Sciatic nerve (tissue), 2 donors: ENCODE measurements at places on chromosomes 7 and 10.

DNA sequence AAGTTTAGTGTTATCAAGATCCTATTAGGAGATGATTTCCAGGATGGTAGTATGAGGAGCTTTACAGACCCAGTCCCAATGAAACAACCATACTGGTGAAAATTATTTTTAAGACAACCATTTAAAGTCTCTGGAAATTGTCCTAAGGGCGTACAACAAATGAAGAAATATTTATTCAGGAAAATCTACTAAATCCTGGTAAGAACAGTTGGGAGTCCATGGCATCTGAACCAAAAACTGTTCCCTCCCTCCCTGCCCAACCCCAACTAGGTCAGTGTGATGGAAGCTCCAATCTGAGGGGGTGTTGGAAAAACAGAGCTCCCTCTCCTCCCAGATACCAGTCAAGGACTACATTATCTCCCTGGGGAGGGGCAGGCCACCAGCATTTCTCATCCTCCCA, 74.7 kb upstream of the MKLN1 start:
- no peak for DNase-seq

GRCh38 chr10:127600479-127600878, 51.4 kb downstream of the NPS start:
- DNase-seq, result no peak

- no peak for DNase-seq
Measured at GRCh38 chr10:130049987-130050386, 60.6 kb downstream of the C10orf143 start.

- DNase-seq, result no peak
Measured at GRCh38 chr10:33355274-33355673, 20.8 kb upstream of the NRP1 start.

DNA sequence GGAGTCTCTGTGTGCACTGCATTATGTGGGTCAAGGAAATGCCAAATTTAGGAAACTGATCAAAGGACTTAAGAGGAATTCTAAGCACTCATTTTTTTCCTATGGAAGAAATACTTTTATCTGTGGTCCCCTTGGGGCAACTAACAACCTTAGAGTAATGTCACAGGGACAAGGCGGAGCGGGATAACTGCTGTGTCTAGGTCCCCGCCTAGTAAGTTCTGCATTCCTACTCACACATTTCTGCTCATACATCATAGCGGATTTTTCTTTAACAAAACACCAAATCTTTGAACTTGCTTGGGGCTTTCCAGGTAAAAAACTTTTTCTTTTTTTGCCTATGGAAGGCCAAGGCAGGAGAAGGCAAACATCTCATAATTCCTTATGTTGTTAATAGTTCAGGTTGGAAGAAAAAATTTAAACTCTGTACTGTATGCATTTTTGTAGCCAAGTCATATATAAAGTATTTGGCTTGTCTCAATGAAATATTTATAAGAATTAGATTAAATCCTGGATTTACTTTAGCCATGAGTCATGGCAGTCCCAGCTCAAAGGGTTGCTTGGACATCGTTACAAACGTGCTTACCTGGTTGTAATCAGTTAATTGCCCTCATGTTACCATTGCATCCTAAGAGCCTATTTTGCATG, 285.0 kb downstream of the PHTF2 start:
- no peak for DNase-seq

GRCh38 chr10:21797984-21798765, 205.4 kb downstream of the DNAJC1 start:
- no peak for DNase-seq

GRCh38 chr10:125739994-125740679, 20.6 kb downstream of the EDRF1 start:
- no peak for DNase-seq

GRCh38 chr7:65307651-65308299, 65.9 kb upstream of the ZNF92 start:
- DNase-seq, result peak; percentile 69

- no peak for DNase-seq
Measured at GRCh38 chr7:116271161-116271913, 61.0 kb downstream of the TES start.

GRCh38 chr7:40311307-40311706, 176.5 kb downstream of the SUGCT start:
- DNase-seq, result no peak

- no peak for DNase-seq
Measured at GRCh38 chr10:97131666-97132065, 54.1 kb downstream of the SLIT1 start.

DNA sequence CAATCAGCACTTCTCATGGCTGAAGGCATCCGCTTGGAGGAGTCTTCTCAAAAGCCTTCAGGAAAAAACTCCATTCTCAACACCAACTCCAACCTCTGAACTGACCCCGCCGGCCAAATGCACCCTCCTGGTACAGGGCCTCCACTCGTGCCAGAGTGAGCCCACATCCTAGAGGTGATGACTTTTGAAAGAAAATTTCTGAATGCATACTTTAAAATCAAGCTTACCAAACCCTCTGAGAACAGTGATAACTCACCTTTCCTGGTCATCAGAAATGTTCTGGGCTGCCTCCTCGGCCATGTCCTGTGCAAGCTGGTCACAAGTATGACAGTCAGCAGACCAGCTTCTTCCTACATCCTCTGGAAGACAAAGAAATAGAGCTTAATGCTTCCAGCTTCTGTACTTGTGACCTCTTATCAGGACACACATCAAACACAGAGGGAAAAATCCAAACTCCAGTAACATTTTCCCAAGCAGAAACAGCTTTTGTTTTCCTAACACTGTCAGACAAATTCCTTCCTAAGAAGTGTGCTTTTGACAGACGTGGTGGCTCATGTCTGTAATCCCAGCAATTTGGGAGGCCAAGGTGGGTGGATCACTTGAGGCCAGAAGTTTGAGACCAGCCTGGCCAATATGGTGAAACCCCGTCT, at the start of gene PKD1L1:
TSS of gene PKD1L1 (minus strand) at position 326 of the 650 bp plus-strand sequence. CDS start at position 300, 26 bp downstream.
- DNase-seq, result no peak

- DNase-seq, result no peak
Measured at GRCh38 chr7:115410434-115410820, 488.5 kb downstream of the MDFIC start.

- no peak for DNase-seq
Measured at GRCh38 chr10:78591066-78591465, 477.7 kb upstream of the ZMIZ1 start.

DNA sequence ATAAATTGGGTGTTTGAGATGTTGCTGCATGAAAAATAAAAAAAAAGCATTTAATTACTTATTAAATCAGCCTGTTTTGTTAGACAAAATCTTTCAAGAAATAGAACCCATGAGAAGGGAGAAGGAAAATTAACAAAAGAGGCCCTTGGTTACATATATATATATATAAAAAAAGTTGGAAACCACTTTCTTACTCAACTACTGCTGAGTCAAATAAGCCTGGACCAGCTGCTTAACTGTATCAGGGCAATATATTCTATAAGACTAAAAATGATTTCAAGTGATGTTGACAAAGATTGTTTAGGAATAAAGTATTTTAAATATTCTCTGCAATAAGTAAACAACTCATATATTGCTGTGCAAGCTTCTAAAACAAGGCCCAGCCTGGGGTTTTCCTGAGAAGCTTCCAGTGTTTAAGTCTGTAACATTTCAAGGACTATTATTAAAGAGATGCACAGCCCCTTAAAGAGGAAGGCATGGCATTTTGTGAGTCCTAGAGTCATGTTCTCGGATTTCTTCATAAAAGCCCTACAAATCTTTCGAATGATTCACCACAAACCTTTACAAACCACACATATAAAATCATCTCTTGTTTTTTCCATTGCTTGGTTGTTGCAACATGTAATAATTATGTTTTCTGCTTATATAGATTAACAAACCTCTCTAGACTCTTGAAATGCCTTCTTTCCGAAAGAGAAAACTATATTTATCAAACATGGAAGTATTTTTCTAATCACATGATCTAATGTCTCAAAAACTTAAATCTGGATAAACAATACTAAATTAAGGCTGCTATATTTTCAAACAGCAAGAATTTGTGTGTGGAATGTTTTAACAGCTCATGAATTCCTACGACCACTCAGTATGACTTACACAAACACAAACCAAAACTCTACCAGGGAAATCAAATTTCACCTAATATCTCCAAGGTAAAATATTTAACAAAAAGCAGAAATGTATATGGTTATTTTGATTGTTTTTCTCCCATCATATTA, 14.3 kb downstream of the JAZF1 start:
- DNase-seq, result no peak

- DNase-seq, result no peak
Measured at GRCh38 chr7:132082394-132082793, 493.9 kb downstream of the PLXNA4 start.

DNA sequence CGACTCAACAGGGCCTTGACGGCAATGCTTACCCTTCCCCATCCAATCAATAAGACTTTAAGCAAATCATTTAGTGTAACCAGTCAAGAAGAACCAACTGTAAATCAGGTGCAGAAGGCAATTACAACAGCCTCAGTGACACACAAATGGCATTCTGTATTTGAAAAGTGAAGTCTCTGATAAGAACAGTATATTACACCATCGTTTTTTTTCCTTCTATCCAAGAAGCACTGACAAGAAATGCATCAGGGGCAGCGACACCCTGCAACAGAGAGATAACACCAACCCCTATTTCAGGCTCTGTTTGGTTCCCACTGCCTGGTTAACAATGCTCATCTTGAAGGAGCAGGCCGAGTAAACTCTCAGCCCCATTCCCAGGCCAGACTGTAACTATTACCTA, 204.0 kb upstream of the AOAH start:
- DNase-seq, result no peak

GRCh38 chr10:49429458-49429857, 33.6 kb upstream of the DRGX start:
- DNase-seq, result no peak

GRCh38 chr10:105807935-105808587, 1167.0 kb downstream of the SORCS3 start:
- no peak for DNase-seq

DNA sequence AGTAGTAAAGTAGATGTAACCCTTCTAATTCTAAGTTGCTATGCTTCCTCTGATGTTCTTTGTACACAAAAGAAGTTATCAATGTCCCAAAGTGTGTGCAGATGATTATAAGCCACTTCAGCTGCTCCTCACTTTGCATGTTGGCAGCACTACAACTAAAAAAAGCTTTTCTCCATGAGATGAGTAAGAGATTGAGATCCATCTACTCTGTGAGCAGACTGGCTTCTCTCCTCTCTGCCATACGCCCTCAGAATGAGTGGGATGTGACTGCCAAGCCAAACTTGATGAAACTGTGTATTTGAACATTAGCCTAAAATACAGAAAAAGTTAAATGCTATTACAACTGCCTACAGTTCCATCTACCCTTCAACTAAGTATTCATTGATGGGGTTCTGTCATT, 102.9 kb upstream of the ETV1 start:
- no peak for DNase-seq

- no peak for DNase-seq
Measured at GRCh38 chr7:21412410-21412851, 15.5 kb upstream of the SP4 start.

DNA sequence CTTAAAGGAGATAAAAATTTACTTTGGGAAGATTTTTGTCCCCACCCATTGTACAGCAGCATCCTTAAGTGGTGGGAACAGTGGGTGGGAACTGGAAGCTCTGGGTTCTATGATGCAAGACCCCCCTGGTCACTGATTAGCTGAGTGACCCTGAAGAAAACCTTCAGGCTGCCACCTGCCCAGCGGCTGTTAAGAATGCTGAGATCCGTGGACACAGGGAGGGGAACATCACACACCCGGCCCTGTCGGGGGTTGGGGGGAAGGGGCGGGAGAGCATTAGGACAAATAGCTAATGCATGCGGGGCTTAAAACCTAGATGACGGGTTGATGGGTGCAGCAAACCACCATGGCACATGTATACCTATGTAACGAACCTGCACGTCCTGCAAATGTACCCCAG, 14.5 kb downstream of the CARD11 start:
- DNase-seq, result no peak

GRCh38 chr7:42627626-42628025, 284.2 kb downstream of the C7orf25 start:
- no peak for DNase-seq

DNA sequence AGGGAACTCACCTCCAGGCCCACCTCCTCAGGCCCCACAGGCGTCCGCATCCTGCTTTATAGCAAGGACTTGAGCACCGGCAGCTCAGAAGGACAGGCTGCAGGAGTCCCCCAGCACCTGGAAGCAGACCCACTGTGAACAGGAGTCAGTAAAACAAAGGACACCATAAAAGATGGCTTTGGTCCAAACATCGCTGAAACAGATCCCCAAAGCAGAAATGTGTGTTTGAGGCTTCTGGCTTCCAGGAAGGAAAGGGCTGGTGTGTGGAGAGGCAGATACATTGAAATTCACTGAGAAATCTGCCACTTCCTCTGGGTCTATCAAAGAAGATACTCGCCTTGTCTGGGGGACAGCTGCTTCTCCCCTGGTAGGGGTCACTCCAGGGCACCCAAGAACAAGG, 286.2 kb downstream of the PLXNA4 start:
- DNase-seq, result no peak

DNA sequence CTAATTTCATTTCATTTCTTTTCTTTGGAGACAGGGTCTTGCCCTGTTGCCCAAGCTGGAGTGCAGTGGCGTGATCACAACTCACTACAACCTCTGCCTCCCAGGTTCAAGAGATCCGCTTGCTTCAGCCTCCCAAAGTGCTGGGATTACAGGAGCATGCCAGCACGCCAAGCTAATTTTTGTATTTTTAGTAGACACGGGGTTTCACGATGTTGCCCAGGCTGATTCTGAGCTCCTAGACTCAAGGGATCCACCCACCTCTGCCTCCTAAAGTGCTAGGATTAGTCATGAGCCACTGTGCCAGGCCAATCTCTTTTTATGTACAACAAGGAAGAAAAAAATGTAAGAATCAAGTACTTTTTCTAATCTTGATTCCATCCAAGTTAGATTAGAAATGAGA, 10.7 kb upstream of the KMT2E start:
- no peak for DNase-seq

GRCh38 chr10:117631276-117632145, 89.0 kb downstream of the EMX2 start:
- no peak for DNase-seq

DNA sequence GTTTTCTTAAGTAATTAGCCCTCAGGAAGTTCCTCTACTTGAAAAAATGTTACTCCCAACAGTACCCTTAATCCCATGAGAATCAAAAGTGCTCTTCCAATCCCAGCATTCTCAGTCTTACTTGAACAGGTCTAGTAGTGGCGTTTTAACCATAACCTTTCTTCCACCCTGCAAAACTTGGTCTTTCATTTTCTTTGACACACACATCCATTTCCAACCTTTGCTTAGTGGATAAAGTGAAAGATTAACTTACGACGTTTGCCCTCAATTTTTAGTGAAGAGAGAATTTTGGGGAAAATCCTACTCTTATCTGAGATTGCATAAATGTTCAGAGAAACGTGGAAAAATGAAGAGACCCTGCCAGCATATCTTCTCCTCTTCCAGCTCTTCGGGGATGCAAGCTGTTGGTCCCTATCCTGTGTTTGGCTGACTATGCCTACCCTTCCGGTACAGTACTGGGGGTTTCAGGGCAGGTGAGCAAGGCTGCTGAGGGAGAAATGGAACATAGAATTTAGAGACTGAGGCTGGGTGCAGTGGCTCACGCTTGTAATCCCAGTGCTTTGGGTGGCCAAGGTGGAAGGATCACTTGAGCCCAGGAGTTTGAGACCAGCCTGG, 18.8 kb downstream of the WBP1L start:
- DNase-seq, result no peak
